Stimulated activated effector memory CD8-positive, alpha-beta T cell treated with anti-CD3 and anti-CD28 coated beads, Interleukin-12 subunit alpha, Interleukin-12 subunit beta, amount 100 ng/mL, for 72 hours (primary cell): ENCODE measurements at places on chromosomes 4 and X.

DNA sequence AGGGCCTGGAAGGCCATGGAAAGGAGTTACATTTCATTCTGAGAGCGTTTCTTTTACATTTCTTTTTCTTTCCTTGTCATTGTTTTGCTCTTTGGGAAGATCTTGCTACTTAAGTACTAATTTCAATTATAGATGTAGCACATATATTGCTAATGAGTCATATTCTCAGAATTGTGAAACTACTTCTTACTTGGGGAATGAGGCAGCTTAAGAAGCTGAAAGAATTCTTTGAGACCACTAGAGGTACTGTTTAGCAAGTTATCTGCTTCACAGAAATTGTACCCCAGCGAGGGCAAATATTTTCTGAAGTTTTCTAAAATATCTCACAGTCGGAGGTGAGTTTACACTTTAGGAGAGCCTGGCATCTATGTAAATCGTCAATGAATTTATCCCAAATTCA is 100.6 kb downstream of the AFF2 start:
- DNase-seq, result no peak

GRCh38 chr4:118350961-118351360 is 1.8 kb downstream of the PRSS12 start:
- DNase-seq, result no peak

DNA sequence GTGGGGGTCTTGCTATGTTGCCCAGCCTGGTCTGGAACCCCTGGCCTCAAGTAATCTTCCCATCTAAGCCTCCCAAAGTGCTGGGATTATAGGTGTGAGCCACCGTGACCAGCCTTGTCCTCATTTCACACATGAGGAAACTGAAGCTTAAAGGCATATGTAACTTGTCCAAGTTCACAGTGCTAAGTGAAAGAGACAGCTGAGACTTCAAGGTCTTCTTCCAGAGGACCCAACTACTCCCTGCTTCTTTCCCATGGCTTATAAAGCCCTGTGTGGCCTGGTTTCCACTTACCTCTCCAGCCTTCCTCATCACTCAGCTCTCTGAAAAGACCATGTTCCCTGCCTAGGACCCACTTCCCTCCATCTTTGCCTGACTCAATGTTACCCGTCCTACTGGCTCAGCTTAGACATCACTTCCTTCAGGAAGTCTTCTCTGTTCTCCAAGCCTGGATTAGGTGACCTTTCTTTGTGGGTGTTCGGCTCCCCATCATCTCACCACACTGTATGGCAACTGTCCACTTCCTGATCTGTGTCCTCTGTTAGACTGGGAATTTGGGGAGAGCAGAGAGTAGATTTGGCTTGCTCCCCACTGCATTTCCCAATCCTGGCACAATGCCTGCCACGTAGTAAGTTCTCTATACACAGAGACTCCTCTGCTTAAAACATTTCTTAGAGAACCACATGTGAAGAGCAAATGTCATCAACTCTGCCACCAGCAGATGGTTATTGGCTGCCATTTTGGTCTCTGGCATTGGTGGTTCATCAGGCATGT is 30.4 kb upstream of the LAMP2 start:
- DNase-seq, result no peak

DNA sequence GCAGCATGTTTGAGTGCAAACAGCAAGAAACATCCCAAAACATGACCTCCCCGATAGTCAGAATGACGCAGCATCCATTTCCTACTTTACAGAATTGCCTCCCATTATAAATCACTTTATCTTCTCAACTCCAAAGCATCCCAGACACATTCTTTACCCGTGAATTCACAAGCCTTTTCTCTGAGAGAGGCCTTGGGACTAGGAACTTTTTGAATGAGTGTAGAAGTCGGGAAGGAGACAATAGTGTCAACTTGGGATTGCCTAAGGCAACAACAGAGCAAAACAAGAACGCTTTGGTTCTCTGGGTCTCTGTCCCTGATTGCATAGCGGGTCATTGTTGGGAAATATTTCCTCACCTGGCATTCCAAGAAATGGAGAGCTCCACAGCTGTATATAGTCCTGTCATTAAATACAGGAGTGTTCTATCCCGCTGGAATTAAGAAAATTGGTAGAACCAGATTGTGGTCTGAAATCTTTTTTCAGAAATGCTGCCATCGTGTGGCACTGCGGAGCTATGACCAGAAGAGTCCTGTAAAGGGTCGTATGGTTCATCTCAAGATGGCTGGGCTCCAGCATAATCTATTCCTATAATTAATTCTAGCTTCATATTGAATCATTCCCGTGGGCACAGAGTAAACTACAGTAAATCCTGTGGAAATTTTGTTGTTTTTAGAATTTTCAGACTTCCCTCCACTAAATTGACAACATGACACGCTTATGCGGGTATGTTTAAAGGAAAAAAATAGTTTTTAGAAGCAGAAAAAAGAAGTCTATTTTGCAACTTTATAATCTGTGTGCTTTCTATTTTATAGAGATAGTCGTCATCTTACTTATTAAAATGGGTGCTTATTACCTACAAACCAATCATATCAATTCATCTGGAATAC is 2.0 kb upstream of the SPP1 start:
- no peak for DNase-seq
